ENCODE measurements at places on chromosomes 5 and 9. TPM values are rescaled to one million over a fixed set of nuclear protein-coding genes. Genes with fewer than 3 reads are reported as not detected.

SLC28A3 gene
- 8.6 TPM for polyA plus RNA-seq

NPDC1 gene
- polyA plus RNA-seq, result 67.9 TPM

NIM1K gene
- 0.47 TPM for polyA plus RNA-seq

MAPKAP1 gene
- polyA plus RNA-seq, result 45.9 TPM

PCDHGC5 gene
- 0.48 TPM for polyA plus RNA-seq

MAMDC4 gene
- 0.15 TPM for polyA plus RNA-seq

LRRC26 gene
- polyA plus RNA-seq, result not detected

MRPS30 gene
- 18.2 TPM for polyA plus RNA-seq

PTGER4 gene
- polyA plus RNA-seq, result 3.5 TPM

Measured in ovary (tissue), 10 donors.